RPMI7951 (cell line): ENCODE measurements at places on chromosomes 5 and 9. TPM values are rescaled to one million over a fixed set of nuclear protein-coding genes. Genes with fewer than 3 reads are reported as not detected.

GRCh38 chr5:35012796-35013195, 35.0 kb downstream of the AGXT2 start:
- no peak for DNase-seq

C5orf34 gene
- 14.5 and 20.3 TPM in 2 replicates for total RNA-seq

GRCh38 chr5:164475339-164475977, 970.0 kb downstream of the MAT2B start:
- no peak for DNase-seq

EPB41L4A gene
- under 0.01 and 0.12 TPM in 2 replicates for total RNA-seq

DBH gene
- total RNA-seq, result not detected in 2 replicates

DNA sequence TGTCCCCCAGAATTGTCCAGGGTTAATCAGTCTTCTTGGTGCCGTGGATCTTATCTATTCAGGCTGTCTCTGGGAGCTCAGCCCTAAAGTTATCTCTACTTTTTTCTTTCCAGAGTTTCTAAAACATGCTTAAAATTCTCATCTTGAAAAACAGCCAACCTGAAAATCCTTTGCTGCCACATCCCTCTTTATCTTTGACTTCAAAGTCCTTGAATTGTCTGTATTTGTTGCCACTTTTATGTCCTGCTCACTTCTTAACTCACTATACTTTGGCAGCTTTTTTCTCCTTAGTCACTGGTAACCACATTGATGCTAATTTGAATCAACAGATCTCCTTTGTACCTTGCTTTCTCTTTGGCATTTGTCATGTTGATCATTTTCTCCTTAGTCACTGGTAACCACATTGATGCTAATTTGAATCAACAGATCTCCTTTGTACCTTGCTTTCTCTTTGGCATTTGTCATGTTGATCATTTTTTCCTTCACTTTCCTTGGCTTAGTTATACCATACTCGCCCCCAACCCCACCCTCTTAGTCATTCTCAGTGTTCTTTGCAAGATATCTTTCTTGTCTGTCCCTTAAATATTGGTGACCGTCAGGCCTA, 8.5 kb downstream of the DMXL1 start:
- peak; percentile 29 for DNase-seq

GRCh38 chr5:75320371-75320770, 16.6 kb upstream of the HMGCR start:
- DNase-seq, result peak; percentile 15

TMEM174 gene
- not detected in 2 replicates for total RNA-seq

GRCh38 chr5:172106511-172107356, 81.3 kb downstream of the STK10 start:
- peak; percentile 34 for DNase-seq

- peak; percentile 86 for DNase-seq
These were observed 42.4 kb downstream of the NTRK2 start for GRCh38 chr9:84711936-84712335.

- DNase-seq, result no peak
These were observed 766.4 kb upstream of the WWC1 start for GRCh38 chr5:167525004-167525403.

DNA sequence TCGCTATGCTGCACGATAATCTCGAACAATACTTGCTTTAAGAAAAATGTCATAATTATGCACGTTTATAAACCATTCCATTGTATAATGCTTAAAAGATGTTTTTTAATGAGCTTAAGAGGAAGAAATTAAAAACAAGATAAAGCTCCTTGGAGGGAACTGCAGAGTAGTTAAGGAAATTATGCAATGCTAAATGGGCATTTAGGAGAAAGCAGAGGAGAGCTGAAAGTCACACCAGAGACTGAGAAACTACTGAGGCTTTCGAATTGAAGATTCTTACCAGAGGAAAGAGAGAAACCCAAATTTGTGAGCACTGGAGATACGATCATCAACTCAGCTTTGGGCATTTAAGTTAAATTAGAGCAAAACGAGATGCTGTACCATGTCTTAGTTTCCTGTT, 119.4 kb downstream of the CDH10 start:
- DNase-seq, result no peak

DNA sequence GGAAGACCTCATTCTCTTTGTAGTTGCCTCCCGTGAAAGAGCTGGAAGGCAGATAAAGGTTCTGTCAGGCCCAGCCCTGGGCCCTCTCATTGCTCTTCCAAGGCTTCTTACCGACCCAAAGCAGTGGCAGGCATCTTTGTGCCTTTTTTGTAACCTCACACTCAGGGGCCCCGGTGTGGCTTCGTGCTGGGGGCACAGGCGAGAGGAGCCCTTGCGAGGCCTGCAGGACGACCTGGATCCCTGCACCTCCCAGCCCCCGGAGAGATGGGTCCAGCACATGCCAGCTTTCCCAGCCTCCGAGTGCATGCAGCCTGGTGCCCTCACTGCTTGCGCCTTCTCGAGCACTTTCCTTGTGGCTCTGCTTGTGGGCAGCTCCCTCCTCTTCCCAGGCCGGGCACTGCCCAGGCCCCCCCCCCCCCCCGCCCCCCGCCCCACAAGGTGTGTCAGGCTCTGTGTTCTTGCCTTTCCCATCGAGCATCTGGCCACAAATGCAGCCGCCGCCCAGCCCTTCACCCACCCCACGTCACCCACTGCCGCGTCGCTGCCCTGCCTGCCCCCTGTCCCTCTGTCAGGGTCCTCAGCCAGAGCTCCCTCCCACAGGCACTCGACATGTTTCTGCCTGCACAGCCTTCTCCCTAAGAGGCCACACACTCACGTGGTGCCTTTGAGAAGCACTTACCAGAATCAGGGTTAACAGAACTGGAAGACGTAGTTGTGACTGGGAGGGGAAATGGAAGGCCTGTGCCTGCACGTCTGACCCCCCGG, 63.7 kb upstream of the CACNA1B start:
- no peak for DNase-seq

SYNPO gene
- total RNA-seq, result 0.98 and 1.4 TPM in 2 replicates

DNA sequence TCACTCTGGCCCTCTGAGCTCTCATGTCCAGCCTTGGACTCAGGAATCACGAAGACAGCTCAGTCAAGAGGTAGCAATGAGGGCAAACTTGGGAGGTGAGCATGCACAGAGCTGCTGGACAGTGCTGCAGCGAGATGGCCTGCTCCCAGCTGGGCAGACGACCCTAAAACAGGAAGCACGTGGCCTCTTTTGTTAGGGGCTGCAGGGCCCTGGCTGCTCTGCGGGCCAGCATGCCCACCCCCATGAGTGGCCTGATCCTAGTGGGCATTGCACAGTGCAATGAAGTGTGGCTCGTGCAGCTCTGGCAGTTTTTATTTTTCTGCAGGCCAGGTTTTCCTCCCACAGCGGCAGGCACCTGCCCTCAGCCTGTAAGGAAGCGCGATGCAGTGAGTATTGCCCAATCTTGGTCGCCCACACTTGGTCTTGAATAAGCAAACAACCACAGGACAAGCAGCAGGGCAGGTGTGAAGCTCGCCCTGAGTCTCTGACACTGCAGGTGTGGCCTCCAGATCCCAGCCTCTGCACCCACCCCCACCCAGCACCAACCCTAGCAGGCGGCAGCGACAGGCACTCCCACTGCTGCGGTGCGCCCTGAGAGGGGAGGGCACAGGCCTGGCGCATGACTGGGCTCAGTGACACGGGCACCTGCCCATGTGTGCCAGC, 60.8 kb downstream of the SEMA4D start:
- no peak for DNase-seq

STK32A gene
- total RNA-seq, result 0.84 and 1.8 TPM in 2 replicates

GRCh38 chr9:136660971-136661550, 1.7 kb upstream of the EGFL7 start:
- DNase-seq, result no peak

- no peak for DNase-seq
These were observed 5.8 kb downstream of the ANKDD1B start for GRCh38 chr5:75616971-75617621.

PCDHA13 gene
- not detected in 2 replicates for total RNA-seq

DNA sequence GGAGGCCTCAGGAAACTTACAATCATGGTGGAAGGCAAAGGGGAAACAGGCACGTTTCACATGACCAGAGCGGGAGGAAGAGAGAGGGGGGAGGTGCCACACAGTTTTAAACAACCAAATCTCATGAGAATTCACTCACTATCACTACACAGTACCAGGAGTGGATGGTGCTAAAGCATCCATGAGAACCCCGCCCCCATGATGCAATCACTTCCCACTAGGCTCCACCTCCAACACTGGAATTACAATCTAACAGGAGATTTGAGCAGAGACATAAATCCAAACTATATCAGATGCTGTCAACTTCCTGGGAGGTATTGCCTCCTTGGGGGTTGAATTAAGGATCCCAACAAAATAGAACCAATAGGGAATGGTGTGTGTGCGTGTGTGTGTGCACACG, 407.1 kb downstream of the MED10 start:
- DNase-seq, result no peak

- no peak for DNase-seq
These were observed 32.6 kb downstream of the GABRB2 start for GRCh38 chr5:161513942-161514341.
